ENCODE measurements at places on chromosomes 5 and 9.

DNA sequence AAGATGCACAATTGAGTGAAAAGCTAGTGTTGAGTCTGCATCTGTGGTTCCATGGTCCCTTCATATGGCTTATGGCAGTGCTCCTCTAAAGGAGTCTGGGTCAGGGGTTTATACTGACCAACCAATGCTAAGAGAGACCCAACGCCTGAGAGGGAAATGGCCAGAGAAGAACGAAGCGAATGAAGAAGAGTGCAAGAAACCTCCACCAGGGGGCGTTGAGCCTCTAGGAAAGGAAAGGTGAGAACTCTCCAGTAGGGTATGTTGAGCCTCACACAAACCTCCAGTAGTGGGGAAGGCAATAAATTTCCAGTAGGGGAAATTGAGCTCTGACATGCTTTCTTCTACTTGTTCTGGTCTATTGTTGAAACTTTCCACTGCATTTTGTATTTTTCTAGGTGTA lies 470.6 kb downstream of the PRDM9 start:
- DNase-seq: peak; percentile 47

GRCh38 chr5:624951-625230 lies 12.8 kb downstream of the CEP72 start:
- no peak for DNase-seq

- peak; percentile 92 for DNase-seq
Measured at GRCh38 chr9:4862506-4863250, 69.9 kb downstream of the RCL1 start.

DNA sequence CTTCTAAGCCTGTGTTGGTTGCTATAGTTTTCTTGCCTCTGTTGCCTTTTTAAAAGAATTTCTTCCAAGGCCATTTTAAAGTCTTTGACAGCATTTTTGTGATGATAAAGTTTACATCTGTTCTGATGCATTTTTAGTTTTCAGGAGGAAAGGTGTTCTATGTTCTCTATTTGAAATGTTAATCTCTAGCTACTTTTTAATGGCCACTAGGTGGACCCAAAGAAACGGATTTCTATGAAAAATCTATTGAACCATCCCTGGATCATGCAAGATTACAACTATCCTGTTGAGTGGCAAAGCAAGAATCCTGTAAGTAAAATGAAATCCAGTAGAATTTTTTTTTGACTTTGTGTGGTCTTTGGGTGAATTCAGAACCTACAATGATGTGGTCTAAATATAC lies 60.2 kb downstream of the MELK start:
- DNase-seq: peak; percentile 64

DNA sequence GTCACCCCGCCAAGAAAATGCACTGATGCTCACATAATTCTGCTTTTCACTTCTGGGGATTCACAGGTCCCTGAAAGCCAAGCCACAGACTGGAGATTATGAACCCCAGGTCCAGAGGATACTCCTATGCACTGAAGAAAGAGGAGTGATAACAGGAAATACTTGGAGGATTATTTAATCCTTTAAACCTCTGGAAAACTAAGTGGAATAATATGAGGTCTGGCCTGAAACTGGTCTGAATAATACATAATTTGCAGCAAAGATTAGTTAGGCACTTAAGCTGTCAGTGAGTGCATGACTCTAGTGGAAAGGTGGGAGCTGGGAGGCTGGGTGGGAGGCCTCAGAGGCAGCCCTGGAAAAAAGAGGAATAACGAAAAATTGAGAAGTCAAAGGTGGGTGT lies 45.7 kb downstream of the MARCHF3 start:
- no peak for DNase-seq

GRCh38 chr5:39360471-39361111 lies 3.7 kb downstream of the C9 start:
- DNase-seq: no peak

- no peak for DNase-seq
Measured at GRCh38 chr5:59500014-59500413, 393.5 kb downstream of the PDE4D start.

DNA sequence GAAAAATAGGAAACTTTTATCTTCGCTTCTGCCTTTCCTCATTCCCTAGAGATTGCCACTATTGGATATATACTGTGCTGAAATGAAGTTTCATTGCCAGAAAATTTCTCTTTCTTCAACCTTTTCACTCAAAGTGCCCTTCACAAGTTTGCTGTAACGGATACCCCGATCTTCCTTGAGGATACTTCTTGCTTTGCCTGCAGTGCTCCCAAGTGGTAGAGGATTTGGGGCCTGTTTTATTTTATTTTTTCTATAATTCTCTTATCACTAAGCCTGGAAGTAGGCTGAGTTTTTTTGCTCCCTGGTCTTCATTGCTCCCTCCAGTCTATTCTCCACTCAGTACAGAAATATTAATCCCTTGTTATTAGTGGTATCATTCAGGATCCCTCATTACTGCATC lies 481.4 kb upstream of the CDH18 start:
- no peak for DNase-seq

DNA sequence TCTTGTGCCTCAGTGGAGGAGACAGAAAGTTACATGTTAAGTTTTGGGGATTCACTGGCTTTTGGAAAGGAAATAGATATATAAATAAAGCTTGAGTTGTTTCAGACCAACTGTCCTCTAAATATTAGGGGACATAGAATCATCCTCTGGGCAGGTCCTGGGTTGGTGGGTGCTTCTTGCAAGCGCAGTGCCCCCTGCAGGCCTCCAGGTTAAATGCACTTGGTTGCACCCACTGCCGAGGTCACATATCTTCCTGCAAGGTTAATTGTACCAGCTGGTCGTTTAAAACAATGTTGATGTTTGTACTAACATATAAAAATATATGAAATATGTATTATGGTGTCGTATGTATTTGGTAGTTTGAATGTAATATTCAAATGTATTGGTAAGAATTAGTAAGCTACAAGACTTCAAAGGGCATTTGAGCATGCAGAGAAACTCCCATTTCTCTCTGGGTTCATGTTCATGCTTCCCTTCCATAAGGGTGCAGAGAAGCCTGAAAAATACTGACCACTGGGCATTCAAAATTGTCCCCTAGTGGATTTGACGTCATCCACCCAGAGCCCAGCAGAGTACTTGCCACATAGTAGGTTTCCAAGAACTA lies 87.0 kb downstream of the ZNF618 start:
- peak; percentile 80 for DNase-seq

- DNase-seq: peak; percentile 3
Measured at GRCh38 chr9:104412238-104412637, 91.8 kb upstream of the OR13F1 start.

- peak; percentile 80 for DNase-seq
Measured at GRCh38 chr9:99906403-99907207, at the start of gene STX17. TSS of gene STX17 (plus strand) at chr9:99906654. CDS start at chr9:99915240, 8,586 bp downstream.

- no peak for DNase-seq
Measured at GRCh38 chr9:5920860-5921328, 30.2 kb downstream of the MLANA start.

DNA sequence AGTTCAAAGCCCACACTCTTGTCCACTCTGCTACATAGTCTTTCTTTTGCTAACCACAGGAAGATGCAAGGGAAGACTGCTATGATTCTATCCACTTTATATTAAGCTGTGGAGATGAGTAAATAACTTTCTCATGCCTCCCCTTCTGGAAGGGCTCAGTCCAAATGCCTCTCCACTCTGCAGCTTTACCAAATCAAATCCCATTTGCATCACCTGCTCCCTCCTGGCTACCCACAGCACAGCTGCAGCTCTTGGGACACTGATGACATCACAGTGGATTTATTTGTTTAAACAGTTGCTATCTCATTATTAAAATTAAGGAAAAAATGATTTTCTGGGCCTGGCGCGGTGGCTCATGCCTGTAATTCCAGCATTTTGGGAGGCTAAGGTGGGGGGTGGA lies 1544.9 kb upstream of the WWC1 start:
- DNase-seq: no peak

- DNase-seq: peak; percentile 16
Measured at GRCh38 chr9:37293664-37294524, 128.6 kb upstream of the GRHPR start.

DNA sequence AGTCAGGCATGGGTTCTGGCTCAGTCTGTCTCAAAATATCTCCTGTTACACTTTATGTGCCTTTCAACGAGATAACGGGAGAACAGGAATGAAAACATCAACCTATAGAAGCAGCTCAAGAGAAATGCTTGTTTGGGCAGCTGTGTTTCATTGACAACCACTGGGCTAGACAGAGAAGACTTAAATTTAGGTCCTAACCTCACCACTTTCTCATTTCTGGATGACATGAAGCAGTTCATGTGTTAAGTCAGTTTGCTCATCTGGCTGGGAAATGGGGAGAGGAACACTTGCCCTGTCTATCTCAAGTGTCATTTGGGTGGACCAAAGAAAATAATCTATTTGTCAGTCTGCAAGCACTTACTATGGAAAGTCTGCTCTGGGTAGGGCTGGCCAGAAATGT lies 66.7 kb upstream of the PCA3 start:
- DNase-seq: no peak

GRCh38 chr9:32578976-32579375 lies 6.0 kb upstream of the NDUFB6 start:
- DNase-seq: no peak

- no peak for DNase-seq
Measured at GRCh38 chr5:138468133-138468965, 3.1 kb downstream of the EGR1 start.

- DNase-seq: no peak
Measured at GRCh38 chr5:172245046-172245445, 38.5 kb downstream of the UBTD2 start.

GRCh38 chr5:35924950-35925722 lies 13.3 kb downstream of the CAPSL start:
- peak; percentile 84 for DNase-seq

DNA sequence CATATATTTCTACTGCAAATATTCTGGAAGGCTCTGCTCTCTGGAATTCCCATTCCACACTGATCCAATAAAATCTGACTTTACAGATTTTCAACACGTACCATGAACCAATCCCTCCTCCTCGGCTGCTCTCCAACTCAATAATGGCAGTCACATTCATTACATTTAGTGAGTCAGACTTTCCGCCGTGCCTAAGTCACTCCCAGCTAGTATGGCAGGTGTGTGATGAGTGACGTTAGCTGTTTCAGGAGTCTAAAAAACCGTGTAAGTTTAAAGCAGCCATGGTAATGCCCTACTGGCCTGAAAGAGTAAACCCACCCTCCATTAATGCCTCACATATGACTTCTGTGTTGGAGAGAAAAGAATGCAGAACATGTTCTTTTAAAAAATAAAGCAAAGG lies 3.3 kb downstream of the FBN2 start:
- DNase-seq: no peak

- DNase-seq: no peak
Measured at GRCh38 chr5:66122379-66123034, 21.6 kb upstream of the SREK1 start.

GRCh38 chr9:133587051-133587450 lies 22.1 kb downstream of the FAM163B start:
- DNase-seq: no peak

GRCh38 chr5:135741040-135741439 lies 93.4 kb upstream of the SLC25A48 start:
- DNase-seq: peak; percentile 27

Measured in hematopoietic multipotent progenitor cell treated with erythropoietin and hydrocortisone succinate and interleukin-3 and kit ligand, for 4 days (in vitro differentiated cells).